ENCODE measurements at places on chromosomes 2 and 18. TPM values are rescaled to one million over a fixed set of nuclear protein-coding genes. Genes with fewer than 3 reads are reported as not detected.

Gene HOXD11
- total RNA-seq: 0.49 TPM

Gene LCT
- not detected for total RNA-seq

Gene OXER1
- total RNA-seq: 0.10 TPM

Gene HNMT
- 4.1 TPM for total RNA-seq

Gene IHH
- total RNA-seq: 0.23 TPM

Gene NYAP2
- total RNA-seq: not detected

Gene FIGN
- total RNA-seq: 19.5 TPM

Gene CD8A
- 0.41 TPM for total RNA-seq

Gene LIMS2
- 8.9 TPM for total RNA-seq

Gene EFR3B
- 8.9 TPM for total RNA-seq

Gene GKN1
- total RNA-seq: not detected

Gene DYNC2LI1
- total RNA-seq: 8.5 TPM

Gene LAMA1
- 0.03 TPM for total RNA-seq

Gene SKOR2
- not detected for total RNA-seq

Gene TFCP2L1
- total RNA-seq: 4.9 TPM

Gene ZNF396
- total RNA-seq: 2.8 TPM

Gene LONRF2
- total RNA-seq: 12.9 TPM

Gene APOB
- 1.2 TPM for total RNA-seq

Gene CFC1B
- total RNA-seq: not detected

Gene KCNF1
- 0.39 TPM for total RNA-seq

Gene IL18R1
- total RNA-seq: 0.08 TPM

Gene CGREF1
- total RNA-seq: 10.1 TPM

Gene CAPN14
- total RNA-seq: 0.05 TPM

Gene PDE11A
- total RNA-seq: not detected

Gene BCL11A
- total RNA-seq: 0.33 TPM

Gene L3MBTL4
- total RNA-seq: 0.87 TPM

Gene HTR2B
- total RNA-seq: not detected

Gene PLCD4
- 12.9 TPM for total RNA-seq

Gene KANSL3
- 50.3 TPM for total RNA-seq

Gene ZNF24
- total RNA-seq: 46.8 TPM

Gene NT5DC4
- total RNA-seq: not detected

Gene SCN3A
- total RNA-seq: not detected

Gene NBEAL1
- total RNA-seq: 26.1 TPM

Gene LYG1
- 0.23 TPM for total RNA-seq

Gene ZNF521
- 0.15 TPM for total RNA-seq

Gene ABCG8
- total RNA-seq: 0.03 TPM

Gene C1QL2
- total RNA-seq: not detected

Gene FKBP7
- 1.8 TPM for total RNA-seq

Gene ADD2
- total RNA-seq: 0.26 TPM

Gene ACVR1C
- not detected for total RNA-seq

Gene RAB6D
- total RNA-seq: not detected

Gene GALR1
- total RNA-seq: not detected

Gene HOXD13
- not detected for total RNA-seq

Gene GCG
- 0.31 TPM for total RNA-seq

Gene FBLN7
- 0.95 TPM for total RNA-seq

Gene LHCGR
- total RNA-seq: not detected

Gene SLC4A3
- 13.5 TPM for total RNA-seq

Gene ARHGAP28
- total RNA-seq: 0.41 TPM

All from Panc1 (cell line).